AG04449 (cell line): ENCODE measurements at places on chromosomes 13 and 19.

- DNase-seq, result no peak
Measured at GRCh38 chr13:20525144-20525600, 485 bp downstream of the CRYL1 start.

DNA sequence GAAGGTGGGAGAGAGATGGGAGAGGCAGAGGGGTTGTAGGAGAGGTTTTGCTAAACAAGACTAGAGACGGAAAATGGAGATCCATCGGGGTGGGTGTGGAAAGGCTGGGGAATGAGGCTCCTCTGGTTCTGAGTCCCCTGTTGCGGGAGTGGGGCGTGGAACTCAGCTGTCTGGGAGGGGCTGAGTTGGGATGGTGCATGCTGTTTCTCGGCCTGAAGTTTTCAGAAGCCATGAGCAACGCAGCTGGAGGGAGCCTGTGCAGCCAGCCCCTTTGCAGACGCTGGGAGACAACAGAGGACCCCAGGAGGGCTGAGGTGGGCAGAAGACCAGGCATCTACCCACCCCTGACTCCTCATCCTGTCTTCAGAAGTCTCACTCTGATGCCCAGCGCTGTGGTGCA is 7.4 kb upstream of the GIPR start:
- DNase-seq, result no peak

DNA sequence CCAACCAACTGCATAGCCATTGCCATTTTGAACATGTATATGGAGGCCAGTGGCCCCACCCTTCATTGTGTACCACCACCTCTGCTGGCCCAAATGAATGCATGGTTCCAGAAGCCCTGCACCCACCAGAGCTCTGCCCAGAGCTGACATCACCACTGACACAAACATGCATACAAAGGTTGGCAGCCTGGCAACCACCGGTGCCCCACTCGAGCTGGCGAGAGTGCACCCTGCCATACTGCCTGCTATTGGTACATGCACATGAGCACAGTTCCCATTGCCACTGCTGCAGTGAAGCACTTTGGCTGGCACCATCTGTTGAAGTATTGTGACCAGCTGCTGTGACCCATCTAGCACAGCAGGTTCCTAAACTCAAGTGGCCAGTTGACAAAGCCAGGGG is 1564.9 kb downstream of the OLFM4 start:
- no peak for DNase-seq

GRCh38 chr19:11534948-11535347 is 3.7 kb upstream of the CNN1 start:
- DNase-seq, result no peak

DNA sequence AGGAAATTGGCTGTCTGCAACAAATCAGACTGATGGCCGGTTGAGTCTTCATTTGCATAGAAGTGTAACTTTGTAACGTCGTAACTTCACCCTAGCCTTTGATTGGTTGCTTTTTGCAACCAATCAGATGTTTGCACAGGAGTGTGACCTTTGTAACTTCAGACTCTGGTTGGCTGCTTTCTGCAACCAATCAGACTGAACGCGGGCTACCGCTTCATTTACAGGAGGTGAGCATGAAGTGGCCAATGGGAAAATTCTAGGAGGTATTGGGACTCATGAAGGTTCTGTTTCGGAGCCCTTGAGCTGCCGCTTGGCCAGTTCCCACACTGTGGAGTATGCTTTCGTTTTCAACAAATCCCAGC is 441 bp upstream of the ZNF559 start:
- DNase-seq, result peak; percentile 44

DNA sequence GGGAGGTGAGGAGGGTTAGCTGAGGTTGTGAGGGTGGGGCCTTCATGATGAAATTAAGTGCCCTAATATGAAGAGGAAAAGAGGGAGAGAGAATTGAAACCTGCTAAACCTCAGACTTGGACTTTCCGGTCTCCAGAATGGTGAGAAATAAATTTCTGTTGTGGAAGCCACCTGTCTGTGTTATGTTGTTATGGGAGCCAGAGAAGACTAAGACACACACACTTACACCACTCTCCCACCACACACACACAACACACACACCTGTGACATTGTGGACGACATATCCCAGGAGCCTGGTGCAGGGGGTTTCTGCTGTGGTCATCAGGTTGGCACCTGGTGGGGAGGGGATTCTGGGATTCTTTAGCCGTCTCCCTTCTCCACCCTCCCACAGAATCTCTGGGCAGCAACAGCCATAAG is 14.0 kb downstream of the KLK4 start:
- no peak for DNase-seq

DNA sequence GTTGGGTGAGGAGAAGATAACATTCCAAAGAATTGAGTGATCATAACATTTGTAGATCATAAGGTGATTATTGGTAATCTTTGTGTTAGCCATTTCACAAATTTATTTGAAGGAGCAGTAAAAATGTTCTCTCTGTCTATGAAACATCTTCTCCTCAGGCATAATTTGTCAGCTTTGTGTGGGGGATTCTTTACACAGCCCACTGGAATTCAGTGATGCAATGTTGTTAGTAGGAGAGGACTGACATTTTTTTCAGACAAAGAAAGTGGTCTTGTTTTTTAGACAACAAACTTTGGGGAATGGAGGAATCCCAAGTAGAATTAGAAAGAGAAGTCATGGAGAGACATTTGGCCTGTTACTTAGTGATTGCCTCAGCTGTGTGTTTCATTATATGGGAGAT is 100.3 kb downstream of the ITGBL1 start:
- no peak for DNase-seq

- no peak for DNase-seq
Measured at GRCh38 chr19:47391510-47392223, 27.7 kb downstream of the MEIS3 start.

- DNase-seq, result peak; percentile 45
Measured at GRCh38 chr13:110799246-110800236, 86.0 kb downstream of the ING1 start.

DNA sequence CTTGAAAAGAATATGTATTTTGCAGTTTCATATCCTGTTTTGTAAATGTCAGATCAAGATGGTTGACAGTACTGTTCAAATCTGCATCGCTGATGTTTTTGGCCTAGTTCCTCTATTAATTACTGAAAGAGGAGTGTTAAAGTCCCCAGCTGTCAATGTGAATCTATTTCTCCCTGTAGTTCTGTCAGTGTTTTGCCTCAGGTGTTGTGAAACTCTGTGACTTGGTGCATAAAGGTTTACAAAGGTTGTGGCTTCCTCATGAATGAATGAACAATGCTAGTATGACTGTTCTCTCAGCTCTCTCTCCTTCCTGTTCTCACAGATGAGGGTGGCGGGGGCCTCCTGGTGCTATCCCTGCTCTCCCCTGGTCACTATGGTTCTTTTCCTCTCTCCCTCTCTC is 142.4 kb downstream of the MYCBP2 start:
- no peak for DNase-seq

GRCh38 chr13:112855859-112856258 is 113.2 kb upstream of the MCF2L start:
- DNase-seq, result no peak

- no peak for DNase-seq
Measured at GRCh38 chr13:82115391-82115790, 1766.9 kb downstream of the SLITRK1 start.

GRCh38 chr13:72850959-72851677 is 69.2 kb downstream of the PIBF1 start:
- DNase-seq, result no peak

DNA sequence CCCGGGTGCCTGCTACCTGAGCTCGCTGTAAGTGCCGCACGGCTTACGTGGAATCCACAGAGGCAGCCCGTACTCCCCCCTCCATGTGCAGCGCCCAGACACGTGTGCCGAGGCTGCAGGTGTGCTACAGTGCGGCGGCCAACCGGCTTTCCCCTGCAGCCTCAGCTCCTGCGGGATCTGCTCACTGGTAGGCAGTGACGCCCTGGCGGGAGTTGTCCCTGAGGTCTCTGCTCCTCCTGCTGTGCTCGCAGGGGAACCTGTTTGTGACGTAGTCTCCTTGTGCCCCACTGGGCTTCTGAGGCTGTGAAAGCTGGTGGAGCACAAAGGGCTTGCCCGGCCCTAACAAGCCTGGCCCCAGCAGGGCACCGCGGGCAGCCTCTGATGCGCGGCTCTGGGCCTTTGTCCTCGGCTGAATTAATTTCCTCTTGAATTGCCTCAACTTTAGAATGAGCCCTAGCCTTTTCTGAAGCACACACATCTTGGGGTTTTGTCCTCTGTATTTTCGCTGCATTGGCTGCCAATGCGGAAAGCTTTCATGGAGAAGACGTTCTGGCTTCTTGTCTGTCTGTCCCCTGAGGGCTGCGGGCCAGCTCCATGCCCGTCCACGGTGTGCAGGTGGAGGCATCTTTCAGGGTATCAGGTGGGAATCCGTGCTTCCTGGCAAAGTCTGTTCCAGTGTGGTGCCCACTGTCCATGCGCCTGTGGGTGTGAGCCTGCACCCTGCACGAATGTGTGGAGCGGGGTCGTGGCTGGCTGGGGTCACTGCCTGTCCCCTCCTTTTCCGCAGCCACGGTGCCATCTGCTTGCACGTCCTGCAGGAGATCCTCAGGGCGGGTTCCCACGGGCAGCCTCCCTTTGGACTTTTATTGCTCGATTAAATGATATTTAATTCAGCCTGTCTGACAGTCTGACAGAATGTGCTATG is 77.3 kb upstream of the MCF2L start:
- no peak for DNase-seq

- DNase-seq, result no peak
Measured at GRCh38 chr13:113421673-113422270, 31.5 kb downstream of the ADPRHL1 start.

- no peak for DNase-seq
Measured at GRCh38 chr19:45677351-45678230, 9.6 kb downstream of the GIPR start.

GRCh38 chr13:113742000-113742441 is 17.0 kb upstream of the TMEM255B start:
- no peak for DNase-seq

DNA sequence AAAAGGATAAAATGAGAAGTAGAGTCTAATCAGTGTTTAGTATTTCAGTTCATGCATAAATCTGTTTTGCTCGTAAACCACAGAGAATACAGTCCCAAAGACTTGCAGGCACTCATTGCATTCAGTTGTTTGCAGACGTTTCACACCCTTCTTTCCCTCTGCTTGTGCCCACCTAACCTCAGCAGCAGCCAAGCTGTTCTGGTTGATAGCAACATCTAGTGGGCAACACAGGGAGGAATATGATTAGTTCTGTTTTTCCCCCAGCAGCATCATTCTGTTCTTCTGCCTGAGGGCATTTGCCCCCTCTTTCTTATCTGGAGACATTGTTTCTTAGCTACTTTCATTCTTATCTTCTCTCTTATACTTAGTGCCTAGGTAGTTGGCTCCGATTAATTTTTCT is 135.6 kb downstream of the PAN3 start:
- no peak for DNase-seq

- no peak for DNase-seq
Measured at GRCh38 chr19:3783660-3784584, 2.3 kb downstream of the MATK start.

GRCh38 chr13:109427695-109428094 is 358.7 kb downstream of the IRS2 start:
- no peak for DNase-seq

- DNase-seq, result no peak
Measured at GRCh38 chr19:4140237-4140711, 13.2 kb upstream of the CREB3L3 start.
